ENCODE measurements at places on chromosomes 12 and 14.

- no peak for DNase-seq
These were observed 60.0 kb downstream of the AACS start for GRCh38 chr12:125125271-125125670.

- DNase-seq, result no peak
These were observed 1.8 kb downstream of the SYCP3 start for GRCh38 chr12:101737476-101737875.

DNA sequence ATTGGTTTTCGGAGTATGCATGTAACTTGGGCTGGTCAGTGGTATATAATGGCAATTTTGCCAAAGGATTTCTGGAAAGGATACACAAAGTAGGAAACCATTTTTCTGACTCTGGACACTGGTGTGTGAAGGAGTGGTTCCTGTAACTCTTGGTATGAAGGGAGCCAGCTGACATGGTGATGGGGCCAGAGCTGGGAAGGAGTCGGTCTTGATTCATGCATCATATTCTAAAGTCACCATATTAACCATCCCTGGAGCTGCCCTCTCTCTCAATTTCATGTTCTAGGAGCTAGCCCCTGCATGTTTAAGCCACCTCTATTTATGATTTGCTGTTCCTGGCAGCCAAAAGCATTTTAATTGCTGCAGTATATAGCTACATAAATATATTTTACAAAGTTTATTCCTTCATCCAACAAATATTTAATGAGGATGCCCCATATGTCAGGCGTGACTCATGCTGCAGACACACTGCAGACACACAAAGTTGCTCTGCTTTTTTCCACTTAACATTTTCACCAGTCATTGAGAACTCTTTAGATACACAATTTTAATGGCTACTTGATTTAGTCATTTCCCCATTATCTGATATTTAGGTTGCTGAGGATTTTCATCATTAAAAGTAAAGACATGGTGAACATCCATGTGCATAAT lies 78.7 kb upstream of the PSMC1 start:
- DNase-seq, result no peak

DNA sequence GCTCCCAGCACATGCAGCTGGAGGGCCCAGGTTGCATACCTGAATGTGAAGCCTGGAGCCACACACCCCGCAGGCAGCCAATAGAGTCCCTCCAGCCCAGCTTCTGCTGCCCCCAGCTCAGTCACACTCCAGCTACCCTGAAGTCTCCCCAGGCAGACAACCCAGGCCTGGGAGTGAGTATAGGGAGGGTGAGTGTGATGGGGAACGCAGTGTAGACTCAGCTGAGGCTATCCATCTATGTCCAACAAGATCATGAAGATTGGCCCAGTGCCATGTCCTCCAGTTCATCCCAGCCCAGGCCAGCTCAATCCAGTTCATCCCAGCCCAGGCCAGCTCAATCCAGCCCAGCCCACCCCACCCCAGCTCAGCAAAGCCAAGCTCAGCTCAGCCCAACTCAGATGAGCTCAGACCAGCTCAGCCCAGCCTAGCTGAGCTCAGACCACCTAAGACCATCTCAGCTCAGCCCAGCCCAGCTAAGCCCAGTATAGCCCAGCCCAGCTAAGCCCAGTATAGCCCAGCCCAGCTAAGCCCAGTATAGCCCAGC lies 330.4 kb downstream of the TMEM121 start:
- no peak for DNase-seq

- DNase-seq, result no peak
These were observed 10.1 kb upstream of the ARID4A start for GRCh38 chr14:58288106-58288792.

DNA sequence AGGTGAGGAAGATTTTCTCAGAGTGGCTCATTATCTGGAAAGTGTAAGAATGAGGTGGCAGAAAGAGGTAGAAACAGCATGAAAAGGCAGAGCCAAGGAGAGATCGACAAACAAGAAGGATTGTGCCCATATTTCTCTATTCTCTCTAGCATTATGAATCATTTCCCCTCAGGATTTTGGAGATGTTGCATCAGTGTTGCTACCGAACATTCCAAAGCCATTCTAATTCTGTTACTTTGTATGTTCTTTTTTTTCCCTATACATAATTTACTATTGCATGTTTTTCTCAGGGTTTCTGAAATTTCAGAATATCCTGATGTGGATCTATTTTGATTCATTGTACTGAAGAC lies 61.4 kb downstream of the KICS2 start:
- DNase-seq, result no peak

DNA sequence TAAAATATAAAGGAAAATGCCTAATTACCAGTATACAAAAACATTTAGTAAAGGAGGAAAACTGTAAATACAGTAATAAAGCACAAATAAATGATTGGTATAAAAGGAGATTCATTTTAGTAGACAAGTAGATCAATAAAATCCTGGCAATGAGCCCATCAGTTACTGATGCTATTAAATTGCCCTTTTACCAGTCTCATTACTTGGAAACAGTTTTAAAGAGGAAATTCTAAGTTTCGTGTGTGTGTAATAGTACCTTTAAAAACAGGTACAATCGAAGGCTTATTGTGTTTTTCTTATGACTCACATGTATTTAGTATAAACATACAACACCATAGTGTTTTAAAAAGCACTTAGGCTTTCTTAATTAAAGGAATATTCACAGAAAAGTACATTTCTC lies 46.4 kb upstream of the SYT10 start:
- no peak for DNase-seq

DNA sequence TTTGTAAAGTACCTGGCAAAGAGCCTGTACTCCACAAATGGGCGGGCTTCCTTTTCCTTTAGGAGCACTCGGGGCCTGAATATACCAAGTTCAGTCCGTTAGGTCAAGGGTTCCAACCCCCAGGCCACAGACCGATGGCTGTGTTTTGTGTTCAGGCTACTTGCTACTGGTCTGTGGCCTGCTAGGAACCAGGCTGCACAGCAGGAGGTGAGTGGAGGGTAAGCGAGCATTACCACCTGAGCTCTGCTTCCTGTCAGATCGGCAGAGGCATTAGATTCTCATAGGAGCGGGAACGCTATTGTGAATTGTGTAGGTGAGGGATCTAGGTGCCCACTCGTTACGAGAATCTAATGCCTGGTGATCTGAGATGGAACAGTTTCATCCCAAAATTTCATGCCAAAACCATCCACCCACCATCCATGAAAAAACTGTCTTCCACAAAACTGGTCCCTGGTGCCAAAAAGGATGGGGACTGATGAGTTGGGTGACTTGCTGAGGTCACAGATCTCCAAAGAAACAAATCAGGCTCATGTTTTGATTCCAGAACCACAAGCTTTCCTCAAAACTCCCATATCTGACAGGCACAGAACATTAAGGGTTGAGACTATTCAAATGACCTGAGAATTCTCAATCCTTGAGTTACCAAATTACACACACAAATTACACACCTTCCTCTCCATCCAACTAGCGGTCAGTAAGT lies 4.2 kb downstream of the CSRP2 start:
- DNase-seq, result no peak

GRCh38 chr14:42569227-42569626 lies 962.6 kb downstream of the LRFN5 start:
- no peak for DNase-seq

- DNase-seq, result no peak
These were observed 446 bp downstream of the STAC3 start for GRCh38 chr12:57250541-57250940.

All from activated T-helper 9 cell treated with anti-CD3 and anti-CD28 coated beads, Interleukin-2, amount 50 U/mL, for 16 hours (primary cell).